ENCODE measurements at places on chromosomes 7 and 10.

DNA sequence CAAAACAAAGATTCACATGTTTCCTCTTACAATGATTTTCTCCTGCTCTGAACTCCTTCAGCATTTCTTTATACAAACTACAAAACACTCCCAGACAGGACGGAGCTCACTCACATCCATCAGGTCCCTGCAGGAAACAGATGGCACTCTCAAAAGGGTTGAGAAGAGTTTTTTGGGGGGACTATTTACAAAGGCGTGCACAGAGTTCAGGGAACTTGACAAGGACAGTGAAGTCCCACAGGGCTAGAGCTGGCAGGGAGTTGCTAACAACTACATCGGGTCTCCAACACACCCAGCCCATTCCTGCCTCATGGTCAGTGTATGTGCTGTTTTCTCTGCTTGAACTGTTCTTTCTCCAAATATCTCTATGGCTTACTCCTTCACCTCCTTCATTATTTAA, 24.7 kb upstream of the YAE1 start:
- DNase-seq, result no peak

DNA sequence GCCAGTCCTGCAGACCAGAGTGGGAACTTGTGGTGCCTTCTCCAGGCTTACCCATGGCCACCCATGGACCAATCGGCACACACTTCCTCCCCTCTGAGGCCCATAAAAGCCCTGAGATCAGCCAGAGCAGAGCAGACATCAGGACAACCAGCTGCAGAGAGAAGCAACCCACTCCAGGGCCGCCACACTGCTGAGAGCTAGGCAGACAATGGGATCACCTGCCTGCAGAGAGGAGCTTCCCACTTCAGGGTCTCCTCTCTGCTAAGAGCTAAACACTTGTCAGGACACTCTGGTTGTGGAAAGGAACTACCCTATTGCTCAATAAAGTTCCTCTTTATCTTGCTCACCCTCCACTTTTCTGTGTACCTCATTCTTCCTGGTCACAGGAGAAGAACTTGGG, 34.0 kb downstream of the C7orf25 start:
- DNase-seq, result no peak

DNA sequence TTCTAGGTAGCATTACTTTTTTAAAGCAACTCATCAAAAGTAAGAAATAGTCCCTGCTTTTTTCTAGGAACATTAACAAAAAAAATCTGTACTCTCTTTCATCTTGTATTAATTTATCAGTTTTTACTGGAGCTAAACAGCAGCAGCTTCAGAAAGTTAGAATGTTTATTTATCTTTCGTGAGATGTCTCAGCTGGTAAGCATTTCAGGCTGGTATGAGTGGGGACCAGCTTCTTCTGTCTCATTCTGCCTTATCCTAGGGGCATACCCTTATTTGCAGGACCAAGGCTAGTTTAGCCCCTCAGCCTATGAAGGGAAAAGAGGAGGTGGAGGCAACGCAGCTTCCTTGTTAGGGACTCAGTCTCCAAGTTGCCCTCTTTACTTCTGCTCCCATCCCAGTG, 35.1 kb downstream of the LANCL2 start:
- DNase-seq, result no peak

DNA sequence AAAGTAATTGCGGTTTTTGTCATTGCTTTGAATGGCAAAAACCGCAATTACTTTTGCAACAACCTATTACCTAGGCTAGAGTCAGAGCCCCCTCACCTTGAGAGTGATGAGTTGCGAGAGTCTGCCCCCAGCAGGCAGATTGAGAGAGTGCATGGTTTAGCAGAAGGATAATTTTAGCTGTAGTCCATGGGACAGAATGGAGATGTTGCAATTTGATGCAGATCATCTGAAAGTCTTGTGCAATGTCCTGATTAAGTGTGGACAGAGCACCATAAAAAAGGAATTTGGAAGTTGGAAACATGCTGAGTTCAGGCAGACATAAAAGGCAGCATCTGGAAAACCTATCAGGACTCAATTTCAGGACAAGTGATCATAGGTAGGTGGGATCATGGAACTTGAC, 48.7 kb downstream of the GPR141 start:
- peak; percentile 40 for DNase-seq

- DNase-seq, result no peak
Measured at GRCh38 chr7:71613313-71613712, 481.4 kb downstream of the GALNT17 start.

DNA sequence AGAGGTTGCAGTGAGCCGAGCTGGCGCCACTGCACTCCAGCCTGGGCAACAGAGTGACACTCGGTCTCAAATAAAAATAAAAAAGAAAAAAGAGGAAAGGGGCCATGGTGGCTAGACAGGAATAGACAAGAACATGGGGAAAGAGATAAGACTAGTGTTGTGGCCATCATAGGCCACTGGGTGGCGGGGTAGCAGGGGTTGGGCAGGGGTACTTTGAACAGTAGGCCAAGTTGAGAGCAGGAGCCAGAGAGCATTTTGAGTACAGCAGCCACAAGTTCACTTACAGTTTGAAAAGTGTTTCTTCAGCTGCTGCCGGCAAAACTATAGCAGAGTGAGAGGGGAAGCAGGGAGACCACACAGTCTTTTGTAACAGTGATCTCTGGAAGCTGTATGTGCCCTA, 656.0 kb downstream of the CNTNAP2 start:
- DNase-seq, result no peak

GRCh38 chr10:79176949-79177602, 108.3 kb downstream of the ZMIZ1 start:
- no peak for DNase-seq

Data from GM18507 (cell line).